Activated CD4-positive, CD25-positive, alpha-beta regulatory T cell (primary cell): ENCODE measurements at places on chromosomes 11 and 22.

DNA sequence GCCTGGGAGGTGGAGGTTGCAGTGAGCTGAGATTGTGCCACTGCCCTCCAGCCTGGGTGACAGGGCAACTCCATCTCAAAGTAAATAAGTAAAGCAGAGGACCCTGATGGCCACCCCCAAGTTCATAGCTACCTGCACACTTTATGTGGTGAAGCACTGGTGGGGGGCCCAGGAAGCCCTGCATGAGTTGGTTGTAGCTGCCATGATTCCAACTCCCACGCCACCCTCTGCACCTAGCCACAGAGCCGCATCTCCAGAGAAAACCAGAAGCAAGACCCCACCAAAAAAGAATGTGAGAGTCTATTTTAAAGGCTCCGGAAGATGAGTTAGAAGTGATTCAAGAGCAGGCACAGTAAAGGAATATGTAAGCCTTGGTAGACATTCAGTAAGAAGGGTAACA, 20.4 kb upstream of the TMA7B start:
- no peak for DNase-seq

- DNase-seq: no peak
Measured at GRCh38 chr11:30006876-30007275, 10.0 kb downstream of the KCNA4 start.

DNA sequence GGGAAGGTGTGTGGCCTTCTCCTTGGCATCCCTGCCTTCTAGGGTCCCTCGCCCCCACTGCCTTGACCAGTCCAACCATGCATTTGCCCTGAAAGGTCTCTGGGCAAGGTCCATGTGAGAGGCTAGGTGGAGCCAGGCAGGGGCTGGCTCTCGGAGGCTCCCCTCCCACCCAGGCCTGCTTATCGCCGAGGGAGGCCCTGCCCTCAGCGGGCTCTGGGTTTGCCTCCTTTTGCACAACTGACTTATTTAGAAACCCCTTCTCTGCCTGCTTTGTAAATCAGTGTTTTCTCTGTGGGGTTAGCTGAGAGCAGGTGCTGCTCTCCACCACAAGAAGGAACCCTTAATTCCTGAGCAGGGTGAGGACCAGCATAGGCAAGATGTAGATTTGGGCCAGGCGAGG, 47.7 kb downstream of the CD82 start:
- DNase-seq: no peak

DNA sequence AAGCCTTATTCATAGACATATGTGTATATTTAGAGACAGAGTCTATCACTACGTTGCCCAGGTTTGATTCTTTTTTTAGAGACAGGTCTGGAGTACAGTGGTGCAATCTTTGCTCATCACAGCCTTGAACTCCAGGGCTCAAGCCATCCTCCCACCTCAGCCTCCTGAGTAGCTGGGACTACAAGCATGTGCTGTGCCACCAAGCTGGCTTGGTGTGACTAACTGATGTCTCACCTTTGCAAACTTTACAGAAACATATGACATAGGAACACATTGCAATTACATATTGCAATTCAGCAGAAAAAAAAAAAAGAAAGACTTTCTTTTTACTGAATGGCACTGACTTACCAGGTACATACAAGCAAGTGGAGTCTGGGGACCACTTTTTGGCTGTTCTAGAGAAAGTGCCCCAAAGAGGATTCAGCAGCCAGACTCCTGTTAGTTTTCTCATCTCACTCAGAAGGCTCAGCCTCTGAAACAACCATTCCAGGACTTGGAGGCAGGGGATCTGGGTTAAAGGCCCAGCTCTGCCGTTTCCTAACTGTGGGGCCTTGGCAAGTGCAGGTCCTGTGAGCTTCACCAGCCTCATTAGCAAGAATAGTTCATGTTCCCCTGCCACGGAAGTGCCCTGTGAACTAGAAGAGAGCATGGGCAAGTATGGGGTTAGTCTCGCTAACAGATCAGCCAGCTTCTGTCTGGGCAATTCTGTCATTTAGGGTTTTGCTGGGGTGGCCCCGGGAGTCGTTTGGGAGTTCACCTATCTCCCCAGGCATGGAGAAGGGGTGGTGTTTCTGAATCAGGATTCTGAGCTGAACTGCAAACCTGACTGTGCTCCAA, 11.3 kb upstream of the NFAM1 start:
- no peak for DNase-seq

- DNase-seq: no peak
Measured at GRCh38 chr11:91219535-91219934, 996.7 kb upstream of the CHORDC1 start.

DNA sequence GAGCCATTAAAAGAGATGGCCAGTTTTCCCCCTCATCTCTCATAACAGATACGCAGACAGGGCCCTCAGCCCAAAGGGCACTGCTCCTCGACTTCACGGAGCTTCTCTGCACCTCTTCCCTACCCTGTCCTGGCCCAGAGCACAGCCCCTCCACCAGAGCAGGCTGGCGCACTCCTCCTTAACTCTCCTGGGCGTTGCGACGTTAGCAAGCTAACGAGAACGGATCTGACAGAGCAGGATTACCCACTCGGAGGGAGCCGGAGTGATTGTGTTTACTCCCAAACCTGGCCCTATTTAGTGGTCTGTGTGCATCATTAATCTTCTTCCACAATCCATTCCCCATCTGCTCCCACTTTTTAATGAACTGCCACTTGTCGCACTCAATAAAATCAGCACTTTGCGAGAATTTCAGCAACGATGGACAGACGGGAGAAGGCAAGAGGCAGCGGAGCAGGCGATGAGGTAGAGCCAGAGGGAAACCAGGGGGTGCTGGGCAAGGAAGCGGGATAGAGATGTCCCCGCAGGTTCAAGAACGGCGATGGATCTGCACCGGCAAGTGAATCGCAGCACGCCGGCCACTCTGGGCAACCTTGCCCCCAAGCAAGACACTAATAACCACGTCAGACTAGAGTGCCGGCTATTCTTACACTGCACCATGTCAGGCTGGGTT, 159.4 kb downstream of the BUD13 start:
- DNase-seq: no peak

DNA sequence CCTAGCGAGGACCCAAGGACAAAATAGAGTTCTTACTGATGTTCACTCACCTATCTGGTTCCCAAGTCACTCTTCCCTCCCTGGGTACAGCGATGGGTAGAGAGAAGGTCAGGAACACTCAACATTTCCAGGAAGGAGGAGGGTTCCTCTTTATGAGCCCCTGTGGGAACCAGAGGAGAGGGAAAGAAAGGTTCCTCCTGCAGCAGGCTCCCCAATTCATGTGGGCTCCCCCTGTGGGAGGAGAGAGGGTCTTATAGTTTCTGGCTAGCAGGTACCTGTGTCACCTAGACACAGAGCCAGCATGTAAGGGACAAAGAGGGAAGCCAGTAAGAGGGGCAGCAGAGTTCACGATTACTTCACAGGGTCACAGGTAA, 93.5 kb downstream of the DBX1 start:
- DNase-seq: no peak

- DNase-seq: no peak
Measured at GRCh38 chr11:14748090-14748489, 104.5 kb downstream of the PDE3B start.

DNA sequence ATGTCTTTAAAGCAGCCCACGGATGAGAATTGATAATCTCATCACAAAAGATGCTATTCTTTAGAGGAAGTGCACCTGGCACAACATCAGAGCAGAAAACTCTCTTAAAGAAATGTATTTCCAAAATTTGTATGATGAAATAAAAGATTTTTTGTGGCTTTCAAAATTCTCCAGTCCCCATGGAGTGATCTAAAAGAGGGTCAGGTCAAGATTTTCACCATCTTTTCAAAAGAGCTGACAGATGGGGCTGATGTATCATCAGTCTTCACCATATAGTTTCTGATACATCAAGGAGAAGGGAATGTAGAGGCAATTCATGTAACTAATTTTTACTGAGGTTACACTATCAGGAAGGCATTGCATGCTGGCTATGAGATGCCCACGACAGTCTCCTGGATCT, 11.7 kb downstream of the ME3 start:
- DNase-seq: no peak

DNA sequence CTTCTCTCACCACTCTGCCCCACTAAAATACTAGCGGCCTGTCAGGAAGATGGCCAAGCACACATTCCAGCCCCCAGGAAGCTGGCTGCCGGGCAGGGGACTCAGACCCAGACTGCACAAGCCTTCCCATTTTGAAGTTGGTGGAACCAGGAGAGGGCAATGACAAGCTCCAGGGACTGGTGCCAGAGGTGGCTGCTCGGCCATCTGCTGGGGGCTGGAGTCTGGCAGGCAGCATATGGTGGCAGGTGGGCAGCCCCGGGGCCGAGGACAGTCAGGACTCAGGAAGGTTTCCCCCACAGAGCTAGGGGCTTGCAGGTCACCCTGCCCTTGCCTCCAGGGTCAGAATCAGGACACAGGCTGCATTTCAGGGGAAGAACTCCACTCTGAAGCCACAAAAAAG, 22.6 kb downstream of the KCNJ5 start:
- DNase-seq: no peak

- no peak for DNase-seq
Measured at GRCh38 chr11:62020661-62021060, 53.2 kb upstream of the FTH1 start.

DNA sequence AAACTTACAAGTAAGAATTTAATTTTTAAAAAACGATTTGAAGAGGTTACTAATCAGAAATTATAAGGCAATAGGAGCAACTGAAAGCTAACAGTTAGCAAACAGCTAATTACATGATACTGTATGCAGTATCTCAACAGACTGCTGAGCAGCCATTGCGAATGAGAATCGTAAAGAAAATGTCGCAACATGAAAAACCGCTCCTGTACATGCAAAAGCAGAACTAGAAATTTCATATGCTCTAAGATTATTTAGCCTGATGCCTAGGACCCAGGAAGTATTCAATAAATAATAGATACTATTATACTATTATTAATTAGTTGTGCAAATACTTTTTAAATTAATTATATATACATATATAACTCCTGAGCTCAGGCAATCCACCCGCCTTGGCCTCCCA, 48.7 kb upstream of the EP300 start:
- DNase-seq: no peak

GRCh38 chr11:93663021-93663420, 1.5 kb downstream of the CEP295 start:
- DNase-seq: no peak
